ENCODE measurements at places on chromosomes 3 and 15. TPM values are rescaled to one million over a fixed set of nuclear protein-coding genes. Genes with fewer than 3 reads are reported as not detected.

- H3K4me3 ChIP-seq = peak overlapping the region; percentile 69
- H3K27ac ChIP-seq = no peak overlapping the region
- DNase-seq = no peak
- H3K36me3 ChIP-seq = no peaks in the 10 kb centered on the region
Observed at GRCh38 chr3:195895078-195895860, 13.1 kb downstream of the TNK2 start.

- no peak overlapping the region for H3K4me3 ChIP-seq
- H3K36me3 ChIP-seq = no peaks in the 10 kb centered on the region
- no peak overlapping the region for H3K27ac ChIP-seq
- no peaks in the 10 kb centered on the region for H3K4me1 ChIP-seq
Observed at GRCh38 chr3:171491361-171491760, 31.2 kb upstream of the TNIK start.

DNA sequence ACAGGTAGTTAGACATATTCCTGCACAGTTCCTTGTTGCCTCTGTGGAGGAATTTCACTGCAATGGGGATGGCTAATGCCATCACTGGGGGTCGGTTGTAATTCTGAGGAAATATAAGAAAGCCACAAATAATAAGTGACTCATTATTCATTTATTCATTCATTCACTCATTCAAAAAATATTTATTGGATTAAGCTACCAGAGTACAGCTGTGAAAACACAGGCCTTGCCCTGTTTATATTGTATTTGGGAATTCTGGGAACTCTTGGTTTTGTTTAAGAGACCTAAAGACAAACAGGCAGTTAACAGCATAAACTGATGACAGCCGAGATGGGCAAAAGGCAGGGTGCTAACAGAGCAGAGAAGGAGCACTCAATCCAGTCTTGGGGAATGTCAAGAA is 23.6 kb downstream of the PTX3 start:
- DNase-seq = no peak
- H3K36me3 ChIP-seq = no peaks in the 10 kb centered on the region
- no peak overlapping the region for H3K27ac ChIP-seq
- H3K27me3 ChIP-seq = no peaks in the 10 kb centered on the region

- H3K27me3 ChIP-seq = no peaks in the 10 kb centered on the region
- peak; percentile 96 for DNase-seq
- H3K4me1 ChIP-seq = no peaks in the 10 kb centered on the region
- no peak overlapping the region for H3K27ac ChIP-seq
- H3K36me3 ChIP-seq = no peaks in the 10 kb centered on the region
- peak overlapping the region; percentile 62 for H3K4me3 ChIP-seq
Observed at GRCh38 chr3:12967606-12968351, 105.5 kb downstream of the IQSEC1 start.

GRCh38 chr3:8416965-8417364 is 84.7 kb upstream of the LMCD1 start:
- H3K4me1 ChIP-seq = no peaks in the 10 kb centered on the region
- DNase-seq = peak; percentile 43
- H3K36me3 ChIP-seq = peaks cover 7% of the 10 kb centered on the region
- H3K27me3 ChIP-seq = no peaks in the 10 kb centered on the region

CHRFAM7A gene
- total RNA-seq = 4.3 TPM

- peak; percentile 22 for DNase-seq
- no peaks in the 10 kb centered on the region for H3K4me1 ChIP-seq
- no peak overlapping the region for H3K4me3 ChIP-seq
- no peaks in the 10 kb centered on the region for H3K27me3 ChIP-seq
Observed at GRCh38 chr3:46734773-46735172, 17.1 kb upstream of the PRSS50 start.

GRCh38 chr3:41117398-41117870 is 81.9 kb upstream of the CTNNB1 start:
- no peak overlapping the region for H3K27ac ChIP-seq
- H3K36me3 ChIP-seq = no peaks in the 10 kb centered on the region
- H3K4me1 ChIP-seq = peaks cover 2% of the 10 kb centered on the region
- DNase-seq = no peak
- no peaks in the 10 kb centered on the region for H3K27me3 ChIP-seq
